ENCODE measurements at places on chromosomes 5 and 9.

- no peak for DNase-seq
Measured at GRCh38 chr5:138275895-138276294, 1.5 kb upstream of the GFRA3 start.

DNA sequence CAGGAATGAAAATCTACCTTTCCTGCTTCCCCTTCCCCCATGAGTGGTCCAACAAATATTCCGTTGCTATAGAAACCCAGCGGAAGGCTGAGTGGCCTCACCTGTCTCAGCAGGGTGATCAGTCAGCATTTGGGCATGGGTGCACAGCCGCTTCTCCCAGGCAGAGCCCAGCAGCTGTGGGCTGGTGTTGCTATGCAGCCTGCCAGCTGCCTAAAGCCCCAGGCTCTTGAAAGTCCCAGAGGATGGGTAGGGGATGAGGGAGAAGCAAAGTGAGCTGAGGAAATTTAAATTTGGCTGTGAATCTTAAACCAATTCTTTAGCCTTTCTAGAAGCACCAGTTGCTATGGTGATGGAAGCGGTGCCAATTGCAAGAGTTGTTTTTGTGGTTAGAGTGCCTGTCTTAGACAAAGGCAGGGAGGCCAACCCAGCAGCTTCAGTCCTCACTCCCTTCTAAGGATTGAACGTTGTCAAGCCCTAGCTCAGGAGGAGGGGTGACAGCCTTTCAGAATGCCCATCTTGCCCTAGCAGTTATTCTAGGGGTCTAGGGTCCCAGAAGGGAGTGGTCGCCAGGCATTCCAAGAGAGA, 151.5 kb upstream of the PITX1 start:
- DNase-seq: peak; percentile 69

GRCh38 chr5:103464835-103465484, 97.6 kb downstream of the NUDT12 start:
- DNase-seq: peak; percentile 73

DNA sequence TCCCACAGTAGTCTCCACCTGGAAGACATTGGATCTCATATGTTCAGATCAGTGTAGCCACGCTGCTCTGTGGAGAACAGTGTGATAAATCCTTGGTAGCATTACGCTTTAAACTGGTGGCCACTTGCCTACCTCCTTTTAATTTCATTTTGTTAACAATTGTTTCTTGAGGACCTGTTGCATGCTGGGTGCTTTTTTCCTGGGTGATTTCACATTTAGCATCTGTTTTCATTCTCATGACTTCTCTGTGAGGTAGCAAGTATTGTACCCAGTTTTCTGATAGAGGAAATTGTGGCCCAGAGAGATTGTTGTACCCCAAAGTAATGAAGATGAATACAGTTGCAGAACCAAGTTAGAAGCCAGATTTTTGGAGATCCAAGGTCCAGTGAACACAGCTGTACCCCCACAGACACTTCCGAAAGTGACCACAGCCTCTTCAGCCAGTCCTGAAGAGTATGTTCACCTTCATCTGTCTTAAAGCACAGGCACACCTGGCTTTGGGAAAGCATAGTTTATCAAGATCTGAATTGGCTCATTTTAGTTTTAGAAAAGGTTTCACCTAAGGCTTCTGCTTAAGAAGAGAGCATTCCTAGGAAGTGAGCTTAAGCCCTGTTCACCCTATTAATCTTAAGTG, 75.2 kb downstream of the F2RL2 start:
- no peak for DNase-seq

GRCh38 chr5:61348447-61348846, 16.4 kb downstream of the ZSWIM6 start:
- DNase-seq: no peak

- no peak for DNase-seq
Measured at GRCh38 chr5:53161876-53162275, 52.3 kb upstream of the MOCS2 start.

Data from spinal cord (tissue), 10 donors.